ENCODE measurements at places on chromosomes 12 and 14.

- DNase-seq: no peak
Observed at GRCh38 chr14:51094282-51094821, 553 bp downstream of the TRIM9 start.

GRCh38 chr14:87967496-87967895 lies 25.5 kb downstream of the GALC start:
- DNase-seq: no peak

DNA sequence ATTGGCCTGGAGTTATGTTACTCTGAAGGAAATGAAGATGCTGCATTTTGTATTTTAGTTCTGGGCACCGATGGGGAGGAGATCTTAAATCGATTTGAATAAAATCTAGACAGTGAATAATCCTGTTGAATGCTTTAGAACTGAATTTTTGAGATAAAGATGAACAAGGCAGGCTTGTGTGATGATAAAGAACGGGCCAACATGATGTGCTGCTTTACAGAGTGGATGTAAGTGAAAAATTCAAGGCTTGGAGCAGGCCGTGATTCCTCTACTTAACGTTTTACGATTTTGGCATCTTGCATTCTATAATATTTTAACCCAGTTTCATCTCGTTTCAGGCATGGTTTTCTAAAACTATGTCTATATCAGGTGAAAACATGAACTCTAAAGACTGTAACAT lies 23.5 kb upstream of the BHLHE41 start:
- no peak for DNase-seq

DNA sequence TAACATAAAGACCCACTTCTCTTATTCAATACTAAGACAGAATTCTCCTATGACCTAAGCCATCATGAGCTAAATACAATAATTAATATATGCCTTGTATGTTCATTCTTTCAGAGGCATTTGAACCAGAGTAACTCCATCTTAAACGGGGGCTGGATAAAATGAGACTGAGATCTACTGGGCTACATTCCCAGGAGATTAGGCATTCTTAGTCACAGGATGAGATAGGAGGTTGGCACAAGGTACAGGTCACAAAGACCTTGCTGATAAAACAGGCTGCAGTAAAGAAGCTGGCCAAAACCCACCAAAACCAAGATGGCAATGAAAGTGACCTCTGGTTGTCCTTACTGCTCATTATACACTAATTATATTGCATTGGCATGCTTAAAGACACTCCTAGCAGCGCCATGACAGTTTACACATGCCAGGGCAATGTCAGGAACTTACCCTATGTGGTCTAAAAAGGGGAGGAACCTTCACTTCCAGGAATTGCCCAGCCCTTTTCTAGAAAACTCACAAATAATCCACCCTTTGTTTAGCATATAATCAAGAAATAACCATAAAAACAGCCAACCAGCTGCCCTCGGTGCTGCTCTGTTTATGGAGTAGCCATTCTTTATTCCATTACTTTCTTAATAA lies 260.7 kb downstream of the SSPN start:
- DNase-seq: no peak

- DNase-seq: no peak
Observed at GRCh38 chr14:49017447-49017846, 568.7 kb downstream of the RPS29 start.

GRCh38 chr12:118119449-118119879 lies 15.7 kb upstream of the VSIG10 start:
- no peak for DNase-seq

GRCh38 chr14:89215114-89215513 lies 201.9 kb downstream of the FOXN3 start:
- no peak for DNase-seq

- no peak for DNase-seq
Observed at GRCh38 chr12:45305907-45306306, 90.0 kb downstream of the ANO6 start.

DNA sequence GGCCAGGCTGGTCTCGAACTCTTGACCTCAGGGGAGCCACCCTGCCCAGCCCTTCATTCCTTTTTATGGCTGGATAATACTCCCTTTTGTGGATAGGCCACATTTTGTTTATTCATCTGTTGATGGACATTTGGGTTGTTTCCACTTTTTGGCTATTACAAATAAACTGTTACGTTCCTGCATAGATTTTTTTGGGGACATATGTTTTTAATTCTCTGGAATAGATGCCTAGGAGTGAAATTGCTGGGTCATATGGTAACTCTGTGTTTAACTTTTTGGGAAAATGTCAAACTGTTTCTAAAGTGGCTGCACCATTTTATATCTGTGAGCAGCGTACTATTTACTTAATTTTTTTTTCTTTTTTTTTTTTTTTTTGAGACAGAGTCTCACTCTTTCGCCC lies 9.8 kb downstream of the KMT5A start:
- DNase-seq: no peak

- DNase-seq: peak; percentile 63
Observed at GRCh38 chr12:981961-982360, 9.1 kb upstream of the ERC1 start.

DNA sequence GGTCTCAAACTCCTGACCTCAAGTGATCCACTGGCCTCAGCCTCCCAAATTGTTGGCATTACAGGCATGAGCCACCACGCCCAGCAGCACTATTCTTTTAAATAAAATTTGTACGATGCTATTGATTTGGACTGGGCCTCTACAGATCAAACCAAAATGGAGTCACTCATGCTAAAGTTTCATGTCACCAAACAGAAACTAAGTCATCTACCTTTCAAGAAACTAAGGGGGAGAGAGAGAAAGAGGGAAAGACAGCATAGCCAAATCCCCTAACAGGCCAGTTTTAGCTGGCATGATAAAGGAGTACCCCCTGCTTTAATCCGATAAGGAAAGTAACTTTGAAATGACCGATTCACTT lies 23.1 kb upstream of the STK38L start:
- no peak for DNase-seq
